ENCODE measurements at places on chromosomes 5 and 9.

DNA sequence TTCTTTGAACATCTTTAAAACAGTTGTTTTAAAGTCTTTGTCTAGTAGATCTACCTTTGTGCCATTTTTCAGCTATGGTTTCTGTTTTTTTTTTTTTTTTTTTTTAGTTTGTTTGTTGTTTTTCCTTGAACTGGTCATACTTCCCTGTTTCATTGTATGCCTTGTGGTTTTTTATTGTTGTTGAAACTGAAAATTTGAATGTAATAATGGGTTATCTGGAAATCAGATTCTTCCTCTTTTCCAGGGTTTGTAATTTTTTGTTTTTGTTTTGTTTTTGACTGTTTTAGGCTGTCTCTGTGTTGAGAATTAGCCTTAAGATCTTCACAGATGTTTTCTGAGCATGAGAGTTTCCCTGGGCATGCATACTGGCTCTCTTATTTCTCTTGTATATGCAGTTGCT lies 269.6 kb upstream of the DAP start:
- no peak for DNase-seq

DNA sequence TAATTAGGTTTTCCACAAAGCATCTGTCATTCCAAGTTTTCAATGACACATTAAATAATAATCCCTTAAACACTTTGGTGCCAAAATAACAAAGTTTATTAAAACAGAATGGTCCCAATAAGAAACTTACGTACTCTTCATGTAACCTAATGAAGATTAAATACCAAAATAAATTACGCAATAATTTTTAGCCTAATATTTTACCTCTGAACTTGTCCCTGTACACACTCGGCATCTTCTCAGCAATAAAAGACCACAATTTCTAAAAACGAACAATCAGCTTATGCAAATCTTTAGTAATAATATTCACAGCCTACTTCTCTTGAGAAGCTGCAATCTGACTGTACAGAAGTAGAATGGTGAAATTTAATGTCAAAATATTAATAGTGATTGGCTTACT lies 163.6 kb downstream of the ZDHHC21 start:
- DNase-seq: no peak

DNA sequence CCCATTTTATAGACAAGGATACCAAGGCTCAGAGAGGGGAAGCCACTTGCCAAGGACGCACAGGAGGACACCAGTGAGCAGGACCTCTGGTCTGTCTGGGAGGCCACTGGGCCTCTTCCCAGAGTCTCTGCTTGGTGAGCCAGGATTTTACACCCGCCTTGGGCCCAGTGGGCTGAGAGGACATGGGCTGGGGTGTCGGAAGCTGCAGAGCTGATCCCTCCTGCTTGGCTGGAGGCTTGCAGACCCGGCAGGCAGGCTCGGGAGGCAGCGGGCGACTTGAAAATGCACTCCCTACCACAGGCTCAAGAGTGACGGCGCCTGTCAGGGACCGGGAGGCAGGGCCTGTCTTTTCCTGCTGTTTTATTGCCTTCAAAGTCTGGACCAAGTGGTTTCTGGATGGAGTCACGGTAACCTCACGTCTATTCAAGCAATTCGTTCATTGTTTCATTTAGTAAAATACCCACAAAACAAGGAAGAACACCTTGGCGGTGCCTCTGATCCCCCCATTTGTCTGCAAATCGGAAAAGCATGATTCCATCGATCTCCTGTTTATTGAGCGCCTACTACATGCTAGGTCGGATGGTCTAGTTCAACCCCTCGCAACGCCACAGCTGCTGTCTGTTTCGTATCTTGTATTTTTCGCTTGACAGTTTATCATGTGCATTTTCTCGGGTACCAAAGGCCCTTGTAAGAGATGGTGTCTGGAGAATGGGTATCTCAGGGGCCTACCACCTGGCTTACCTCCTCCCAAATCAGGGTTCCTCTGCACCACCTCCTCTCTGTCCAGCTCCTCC lies 108.1 kb upstream of the IER5L start:
- DNase-seq: no peak

- DNase-seq: no peak
These were observed 12.7 kb downstream of the SHC3 start for GRCh38 chr9:89165880-89166279.

DNA sequence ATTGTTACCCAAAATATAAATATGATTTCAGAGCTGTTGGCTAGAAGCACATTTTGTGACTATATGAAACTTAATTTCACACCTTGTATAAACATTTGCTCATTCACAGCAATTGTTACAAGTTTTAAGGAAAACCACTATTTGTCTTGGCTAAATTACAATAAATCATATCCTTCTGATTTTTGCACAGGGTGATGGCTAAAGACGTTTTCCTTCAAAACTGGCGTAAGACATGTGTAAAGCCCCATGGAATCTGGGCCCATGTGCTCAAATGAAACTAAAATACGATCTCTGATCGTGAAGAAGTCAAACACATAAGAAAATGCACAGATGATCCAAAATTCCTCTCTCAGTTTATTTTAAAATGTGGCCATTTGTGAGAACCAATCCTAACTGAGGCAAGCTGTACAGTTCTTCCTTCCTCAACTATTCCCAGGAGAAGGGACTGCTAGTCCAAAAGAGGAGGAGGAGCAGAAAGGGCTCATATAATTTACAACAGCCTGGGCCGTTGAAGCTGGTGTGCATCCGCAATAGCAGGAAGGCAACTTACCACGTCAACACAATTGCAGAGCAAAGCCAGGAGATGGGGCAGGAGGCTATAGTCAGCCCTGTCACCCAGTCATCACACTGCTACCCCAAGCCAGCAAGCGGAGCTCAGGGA lies 98.4 kb downstream of the MED27 start:
- no peak for DNase-seq

DNA sequence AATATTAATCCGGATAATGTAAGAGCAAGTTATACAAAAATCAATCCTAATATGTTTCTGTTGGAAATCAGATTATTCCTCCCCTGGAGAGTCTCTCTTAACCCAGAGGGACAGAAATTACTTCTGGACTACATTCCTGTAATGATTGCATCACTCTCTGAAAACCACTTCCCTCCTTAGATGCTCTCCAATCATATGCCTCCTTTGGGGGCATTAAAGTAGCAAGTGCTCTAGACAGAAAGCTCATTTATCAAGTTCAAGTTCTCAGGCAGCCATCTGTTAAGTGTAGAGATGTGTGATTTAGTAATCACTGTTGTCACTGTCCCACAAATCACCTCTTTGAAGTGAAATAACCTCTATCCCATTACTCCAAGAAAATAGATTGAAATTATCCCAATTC lies 247.1 kb downstream of the SLCO4C1 start:
- DNase-seq: no peak

- DNase-seq: no peak
These were observed 592.0 kb downstream of the BNC2 start for GRCh38 chr9:16278326-16278999.

- no peak for DNase-seq
These were observed 141.3 kb upstream of the NFIB start for GRCh38 chr9:14455243-14455642.
